Bronchial smooth muscle cell (primary cell): ENCODE measurements at places on chromosomes 5 and 9. TPM values are rescaled to one million over a fixed set of nuclear protein-coding genes. Genes with fewer than 3 reads are reported as not detected.

PDE6A gene
- not detected in 2 replicates for total RNA-seq

SH3RF2 gene
- total RNA-seq = 0.09 and 0.79 TPM in 2 replicates

CDC25C gene
- 0.26 and 1.1 TPM in 2 replicates for total RNA-seq

GLDC gene
- total RNA-seq = 0.09 and 0.16 TPM in 2 replicates

OR1Q1 gene
- total RNA-seq = not detected in 2 replicates

MAP1B gene
- total RNA-seq = 84.5 and 132 TPM in 2 replicates

CCDC152 gene
- total RNA-seq = 0.09 and 2.2 TPM in 2 replicates

FBLL1 gene
- 0.26 and 0.79 TPM in 2 replicates for total RNA-seq

FAM193B gene
- 18.0 and 18.6 TPM in 2 replicates for total RNA-seq
